ENCODE measurements at places on chromosomes 12 and 14.
A peak's percentile ranks its signal among the peaks of the same experiment; 100 is the strongest.

GRCh38 chr12:66398931-66399910, 96.9 kb downstream of the HELB start:
- H3K4me1 ChIP-seq = peaks cover 2% of the 10 kb centered on the region
- no peak overlapping the region for H3K4me3 ChIP-seq
- no peaks in the 10 kb centered on the region for H3K36me3 ChIP-seq
- peaks cover 20% of the 10 kb centered on the region for H3K27me3 ChIP-seq
- DNase-seq = no peak
- no peak overlapping the region for H3K27ac ChIP-seq

GRCh38 chr14:92582706-92583452, 69.3 kb downstream of the RIN3 start:
- peak; percentile 42 for DNase-seq
- peak overlapping the region; percentile 79 for H3K27ac ChIP-seq
- H3K27me3 ChIP-seq = peaks cover 5% of the 10 kb centered on the region
- H3K4me1 ChIP-seq = peaks cover 72% of the 10 kb centered on the region
- H3K4me3 ChIP-seq = peak overlapping the region; percentile 47
- peaks cover 17% of the 10 kb centered on the region for H3K36me3 ChIP-seq

DNA sequence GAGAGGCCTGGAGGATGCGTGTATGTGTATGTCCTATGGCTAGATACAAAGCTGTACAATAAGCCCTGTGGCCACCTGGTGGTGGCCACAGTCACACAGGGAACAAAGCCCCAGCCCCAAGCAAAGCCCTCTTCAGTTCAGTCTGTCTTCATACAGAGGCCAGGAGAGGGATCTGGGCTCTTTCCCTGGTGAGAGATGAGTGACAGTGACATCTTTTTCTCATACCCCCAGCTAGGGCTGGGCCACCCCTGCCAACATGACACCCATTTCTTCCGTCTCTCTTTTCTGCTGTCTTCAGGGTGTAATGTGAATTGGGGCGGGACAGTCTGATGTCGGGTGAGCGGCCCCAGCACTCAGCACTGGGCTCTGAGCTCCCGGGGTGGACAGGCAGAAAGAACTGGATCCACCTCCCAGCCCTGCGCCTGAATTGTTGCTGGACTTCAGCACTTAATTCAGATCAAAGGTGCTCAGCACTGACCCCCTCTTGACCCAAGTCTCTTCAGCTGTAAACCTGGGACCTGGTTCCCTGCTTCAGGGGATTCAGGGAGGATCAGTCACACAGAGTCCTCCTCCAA, 59.8 kb downstream of the SERPINA3 start:
- no peaks in the 10 kb centered on the region for H3K4me1 ChIP-seq
- H3K27me3 ChIP-seq = peaks cover 4% of the 10 kb centered on the region
- H3K36me3 ChIP-seq = no peaks in the 10 kb centered on the region
- H3K4me3 ChIP-seq = no peak overlapping the region
- no peak for DNase-seq

DNA sequence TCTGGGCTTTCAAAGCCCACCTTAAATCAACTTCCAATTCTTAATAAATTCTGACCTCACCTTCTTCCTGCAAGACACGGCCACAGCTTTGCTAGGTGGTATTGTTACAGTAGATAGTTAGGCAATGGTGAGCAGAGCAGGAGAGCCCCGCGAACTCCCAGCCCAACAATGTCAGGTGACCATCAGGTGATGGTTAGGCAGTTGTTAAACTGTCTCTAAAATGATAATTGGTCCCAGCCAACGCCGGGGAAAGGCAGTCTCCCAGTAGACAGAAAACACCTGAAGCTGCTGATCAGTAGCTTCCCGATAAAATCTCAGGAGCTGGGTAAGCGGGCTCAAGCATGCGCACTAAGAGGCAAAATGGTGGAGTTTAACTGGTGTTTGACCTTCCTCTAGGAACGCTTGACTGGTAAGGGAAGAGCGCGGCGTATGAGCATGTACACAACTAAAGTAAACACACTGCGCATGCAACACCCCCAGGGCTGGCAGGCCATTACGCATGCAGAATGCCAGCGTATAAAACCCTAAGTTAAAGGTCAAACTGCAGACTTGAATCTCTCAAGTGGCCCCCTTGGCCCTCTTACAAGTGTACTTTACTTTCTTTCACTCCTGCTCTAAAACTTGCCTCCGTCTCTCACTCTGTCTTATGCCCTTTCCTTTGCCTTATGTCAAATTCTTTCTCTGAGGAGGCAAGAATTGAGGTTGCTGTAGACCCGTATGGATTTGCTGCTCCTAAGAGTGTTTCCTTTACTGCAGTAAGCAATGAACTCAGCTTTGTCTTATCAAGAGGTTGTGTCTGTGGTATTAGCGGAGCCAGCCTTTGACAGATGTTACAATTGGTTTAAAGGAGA, 113.5 kb downstream of the C12orf75 start:
- no peak overlapping the region for H3K4me3 ChIP-seq
- H3K27ac ChIP-seq = no peak overlapping the region
- no peaks in the 10 kb centered on the region for H3K36me3 ChIP-seq
- H3K27me3 ChIP-seq = peaks cover 20% of the 10 kb centered on the region
- no peaks in the 10 kb centered on the region for H3K4me1 ChIP-seq

DNA sequence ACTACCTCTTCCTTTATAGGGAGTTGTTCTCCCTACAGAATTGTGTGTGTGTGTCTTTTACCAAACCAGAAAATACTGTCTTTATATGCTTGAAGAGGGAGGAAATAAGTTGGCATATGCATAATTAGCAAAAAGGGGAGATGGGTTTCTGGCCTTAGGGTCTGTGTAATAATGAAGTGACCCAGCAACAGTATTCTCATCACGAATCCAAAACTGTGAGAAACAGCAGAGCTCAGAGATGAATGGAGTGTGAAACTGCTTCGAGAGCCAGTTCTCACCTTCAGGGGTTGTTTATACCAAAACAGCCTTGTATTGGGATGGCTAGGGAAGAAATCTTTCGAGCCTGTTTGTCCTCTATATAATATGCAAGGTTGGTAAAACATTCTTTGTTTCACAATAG, 227.5 kb downstream of the MON2 start:
- peaks cover 18% of the 10 kb centered on the region for H3K27me3 ChIP-seq
- H3K27ac ChIP-seq = no peak overlapping the region
- no peak for DNase-seq
- H3K36me3 ChIP-seq = no peaks in the 10 kb centered on the region
- H3K4me3 ChIP-seq = no peak overlapping the region

DNA sequence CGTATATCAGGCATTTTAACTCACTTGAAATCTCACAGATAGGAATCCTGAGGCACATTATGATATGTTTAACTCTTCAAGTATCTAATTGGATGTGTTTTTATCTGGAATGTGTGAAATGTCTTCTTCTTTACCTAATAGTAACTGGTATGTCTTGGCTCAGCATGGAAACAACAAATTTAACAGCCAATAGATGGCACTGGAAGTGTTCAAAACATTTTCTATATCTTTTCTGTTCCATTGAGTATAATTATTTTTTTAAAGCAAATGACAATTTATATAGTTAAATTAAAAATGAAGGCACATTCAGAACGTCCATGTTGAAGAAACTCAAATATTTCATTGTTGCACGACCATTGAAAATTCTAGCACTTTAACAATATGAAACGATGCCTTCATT, 164.6 kb upstream of the SLC16A7 start:
- peaks cover 3% of the 10 kb centered on the region for H3K27me3 ChIP-seq
- no peak overlapping the region for H3K27ac ChIP-seq
- no peak overlapping the region for H3K4me3 ChIP-seq
- no peak for DNase-seq
- H3K4me1 ChIP-seq = no peaks in the 10 kb centered on the region

GRCh38 chr12:20375560-20375959, 7.2 kb downstream of the PDE3A start:
- no peak overlapping the region for H3K27ac ChIP-seq
- no peaks in the 10 kb centered on the region for H3K36me3 ChIP-seq
- no peak overlapping the region for H3K4me3 ChIP-seq
- no peak for DNase-seq
- H3K4me1 ChIP-seq = no peaks in the 10 kb centered on the region

GRCh38 chr14:93923626-93924025, 3.5 kb upstream of the FAM181A start:
- no peak overlapping the region for H3K27ac ChIP-seq
- H3K36me3 ChIP-seq = no peaks in the 10 kb centered on the region
- H3K4me1 ChIP-seq = no peaks in the 10 kb centered on the region
- peaks cover 9% of the 10 kb centered on the region for H3K27me3 ChIP-seq

GRCh38 chr12:104026841-104027599, 23.0 kb downstream of the GLT8D2 start:
- H3K27ac ChIP-seq = no peak overlapping the region
- no peaks in the 10 kb centered on the region for H3K4me1 ChIP-seq
- peaks cover 6% of the 10 kb centered on the region for H3K27me3 ChIP-seq
- no peaks in the 10 kb centered on the region for H3K36me3 ChIP-seq
- no peak overlapping the region for H3K4me3 ChIP-seq

DNA sequence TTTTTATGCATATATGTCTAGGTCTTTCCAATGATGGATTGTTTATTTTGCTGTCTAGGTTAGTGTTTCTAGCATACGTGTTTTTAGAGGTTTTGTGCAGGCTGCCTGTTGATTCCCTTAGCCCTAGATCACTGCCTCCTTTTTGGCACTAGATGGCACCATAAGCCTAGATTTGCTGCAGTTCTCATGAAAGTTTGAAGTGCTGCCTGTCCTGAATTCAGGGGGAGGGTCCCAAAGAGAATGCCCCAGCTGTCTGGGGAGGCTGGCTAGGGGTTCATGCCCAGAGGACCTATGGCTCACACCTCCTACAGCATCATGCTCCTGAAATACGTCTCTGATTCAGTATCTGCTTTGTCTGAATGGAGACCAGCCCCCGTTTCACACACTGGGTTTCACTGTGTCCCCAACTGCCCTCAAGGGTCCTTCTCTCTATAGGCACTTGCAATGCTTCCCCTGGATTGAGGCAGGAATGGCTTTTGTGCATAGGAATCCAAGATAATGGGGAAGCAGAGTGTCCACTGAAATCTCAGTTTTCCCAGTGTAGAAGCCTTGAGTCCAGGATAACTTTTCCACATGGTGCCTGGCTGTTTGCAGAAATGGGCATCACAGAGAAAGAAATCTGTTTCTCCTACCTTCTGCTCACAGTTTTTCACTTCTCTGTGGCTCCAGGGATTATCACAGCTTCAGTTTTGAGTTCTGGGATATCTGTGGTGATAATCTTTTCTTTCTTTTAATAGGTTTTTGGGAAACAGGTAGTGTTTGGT, 14.2 kb upstream of the TXNRD1 start:
- H3K27ac ChIP-seq = no peak overlapping the region
- peaks cover 4% of the 10 kb centered on the region for H3K4me1 ChIP-seq
- DNase-seq = peak; percentile 24

DNA sequence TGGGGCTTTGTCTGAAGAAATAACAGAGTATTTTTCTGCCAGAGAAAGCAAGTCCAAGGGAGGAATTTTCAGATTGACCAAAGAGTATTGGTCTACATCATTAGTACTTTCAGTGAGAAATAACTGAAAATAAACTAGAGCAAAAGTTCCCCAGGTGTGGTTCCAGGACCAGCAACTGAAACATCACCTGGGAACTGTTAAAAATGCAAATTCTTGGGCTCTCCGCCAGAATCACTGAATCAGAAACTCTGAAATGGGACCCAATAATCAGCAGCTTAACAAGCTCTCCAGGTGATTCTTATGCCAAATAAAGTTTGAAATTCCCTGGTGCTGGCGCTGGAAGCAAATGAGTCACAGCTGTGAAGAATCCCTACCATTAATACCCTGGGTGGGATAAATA, 52.1 kb downstream of the EIF2S3B start:
- H3K36me3 ChIP-seq = no peaks in the 10 kb centered on the region
- H3K4me1 ChIP-seq = peaks cover 9% of the 10 kb centered on the region
- no peak overlapping the region for H3K4me3 ChIP-seq

DNA sequence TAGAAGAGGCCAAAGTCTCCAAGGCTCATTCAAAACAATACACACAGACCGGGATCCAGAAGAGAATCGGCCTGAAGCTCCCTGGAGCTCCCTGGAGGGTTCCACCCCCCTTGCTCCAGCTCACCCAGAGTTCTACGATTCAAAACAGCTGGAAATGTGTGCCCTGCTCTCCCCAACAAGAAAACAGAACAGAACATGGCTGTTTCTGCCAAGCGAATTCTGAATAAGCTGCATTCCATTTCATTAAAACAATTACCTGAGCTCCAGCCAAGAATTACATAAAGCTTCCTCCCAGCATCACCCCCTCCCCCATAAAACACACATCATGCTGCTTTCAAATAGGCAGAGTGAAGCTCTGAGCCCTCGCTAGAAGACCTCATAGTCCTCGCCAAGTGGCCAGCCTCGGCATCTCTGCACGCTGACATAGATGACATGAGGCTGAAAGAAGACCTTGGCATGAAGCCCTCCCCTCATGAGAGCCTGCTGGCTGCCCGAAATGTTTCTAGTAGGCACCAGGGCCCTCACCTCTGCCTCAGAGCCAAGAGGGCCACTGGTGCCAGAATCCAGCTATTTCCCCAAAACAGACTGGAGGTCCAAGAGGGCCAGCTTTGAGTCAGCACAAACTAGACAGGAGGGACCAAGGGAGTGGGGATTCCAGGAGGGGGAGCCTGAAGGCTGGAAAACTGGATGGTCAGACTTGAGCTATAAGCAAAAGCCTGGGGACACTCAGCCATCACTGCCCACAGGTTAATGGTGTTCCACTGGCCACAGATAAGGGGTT, 8.3 kb downstream of the PXN start:
- no peak overlapping the region for H3K4me3 ChIP-seq
- no peaks in the 10 kb centered on the region for H3K27me3 ChIP-seq
- H3K27ac ChIP-seq = peak overlapping the region; percentile 22

DNA sequence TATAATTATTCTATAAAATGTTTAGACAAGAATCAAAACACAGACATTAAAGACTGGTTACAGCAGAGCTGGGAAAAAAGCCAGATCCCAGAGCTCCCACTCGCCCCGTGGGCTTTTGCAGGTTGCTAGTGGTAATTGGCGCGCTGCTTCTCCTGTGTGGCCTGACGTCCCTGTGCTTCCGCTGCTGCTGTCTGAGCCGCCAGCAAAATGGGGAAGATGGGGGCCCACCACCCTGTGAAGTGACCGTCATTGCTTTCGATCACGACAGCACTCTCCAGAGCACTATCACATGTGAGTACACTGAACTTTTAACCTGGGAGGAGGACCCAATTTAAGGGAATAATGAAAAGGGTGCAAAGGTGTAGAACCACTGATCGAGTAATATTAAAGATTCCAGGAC, 7.5 kb downstream of the TMEM52B start:
- no peak overlapping the region for H3K4me3 ChIP-seq
- no peaks in the 10 kb centered on the region for H3K36me3 ChIP-seq
- peaks cover 6% of the 10 kb centered on the region for H3K4me1 ChIP-seq
- DNase-seq = no peak
- H3K27ac ChIP-seq = no peak overlapping the region

DNA sequence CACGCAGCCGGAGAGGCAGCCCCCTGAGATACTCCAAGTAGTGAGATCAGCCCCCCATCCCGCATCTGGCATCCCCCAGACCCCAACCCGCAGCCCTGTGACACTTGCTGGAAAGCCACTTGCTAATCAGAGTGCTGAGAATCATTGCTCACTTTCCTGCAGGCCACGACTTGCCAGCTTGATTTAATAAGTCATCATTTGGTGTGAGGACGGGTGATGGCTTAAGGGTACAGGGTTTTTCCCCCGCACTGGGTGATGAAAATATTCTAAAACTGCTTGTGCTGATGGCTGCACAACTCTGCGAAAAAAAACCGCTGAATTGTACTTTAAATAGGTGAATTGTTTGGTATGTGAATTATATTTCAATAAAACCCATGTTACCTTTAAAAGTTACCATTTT, 171.2 kb downstream of the FOXN3 start:
- H3K4me1 ChIP-seq = peaks cover 34% of the 10 kb centered on the region
- no peak for DNase-seq
- H3K36me3 ChIP-seq = peaks cover 15% of the 10 kb centered on the region
- no peak overlapping the region for H3K4me3 ChIP-seq
- no peaks in the 10 kb centered on the region for H3K27me3 ChIP-seq
- no peak overlapping the region for H3K27ac ChIP-seq

All from activated T-helper 1 cell treated with anti-CD3 and anti-CD28 coated beads, Interleukin-12 subunit alpha, Interleukin-12 subunit beta, Interleukin-2, Interleukin-4 antibody, amounts not matched to agents 30 ng/mL and 10 ng/mL and 1 ng/mL, durations not matched to agents 14 hours and 24 hours and 36 hours (primary cell).